Stromal cell of bone marrow (primary cell): ENCODE measurements at places on chromosomes 1 and 21.
A peak's percentile ranks its signal among the peaks of the same experiment; 100 is the strongest.

DNA sequence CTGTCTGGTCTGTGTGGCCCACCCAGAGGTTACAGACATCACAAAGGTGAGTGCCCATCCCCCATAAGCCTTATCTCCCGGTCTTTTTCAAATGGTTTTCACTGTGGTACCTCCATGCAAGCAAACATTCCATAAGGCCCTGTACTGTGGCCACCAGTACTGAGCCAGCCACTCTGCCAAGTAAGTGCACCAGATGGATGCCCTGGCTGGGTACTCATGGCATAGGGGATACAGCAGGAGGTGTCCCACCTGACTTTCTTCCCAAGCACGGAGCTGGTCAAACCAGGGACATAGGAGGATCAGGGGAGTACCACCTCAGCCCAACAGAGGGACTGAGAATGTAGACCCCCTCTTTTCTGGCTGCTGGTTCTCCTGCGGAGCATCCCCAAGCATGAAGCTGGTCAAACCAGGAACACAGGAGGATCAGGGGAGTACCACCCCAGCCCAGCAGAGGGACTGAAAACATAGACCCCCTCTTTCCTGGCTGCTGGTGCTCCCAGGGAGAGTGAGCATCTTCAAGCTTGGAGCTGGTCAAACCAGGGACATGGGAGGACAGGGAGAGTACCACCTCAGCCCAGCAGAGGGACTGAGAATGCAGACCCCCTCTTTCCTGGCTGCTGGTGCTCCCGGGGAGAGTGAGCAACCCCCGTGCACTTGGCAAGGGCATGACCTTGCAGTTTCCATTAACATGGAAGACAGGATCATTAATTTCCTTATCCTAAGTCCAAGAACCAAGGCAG lies 81.8 kb upstream of the KLHDC7A start:
- no peak for DNase-seq

GRCh38 chr1:91080650-91081049 lies 58.8 kb upstream of the ZNF644 start:
- peak; percentile 39 for DNase-seq

GRCh38 chr1:241697640-241698018 lies 45.5 kb downstream of the WDR64 start:
- no peak for DNase-seq

DNA sequence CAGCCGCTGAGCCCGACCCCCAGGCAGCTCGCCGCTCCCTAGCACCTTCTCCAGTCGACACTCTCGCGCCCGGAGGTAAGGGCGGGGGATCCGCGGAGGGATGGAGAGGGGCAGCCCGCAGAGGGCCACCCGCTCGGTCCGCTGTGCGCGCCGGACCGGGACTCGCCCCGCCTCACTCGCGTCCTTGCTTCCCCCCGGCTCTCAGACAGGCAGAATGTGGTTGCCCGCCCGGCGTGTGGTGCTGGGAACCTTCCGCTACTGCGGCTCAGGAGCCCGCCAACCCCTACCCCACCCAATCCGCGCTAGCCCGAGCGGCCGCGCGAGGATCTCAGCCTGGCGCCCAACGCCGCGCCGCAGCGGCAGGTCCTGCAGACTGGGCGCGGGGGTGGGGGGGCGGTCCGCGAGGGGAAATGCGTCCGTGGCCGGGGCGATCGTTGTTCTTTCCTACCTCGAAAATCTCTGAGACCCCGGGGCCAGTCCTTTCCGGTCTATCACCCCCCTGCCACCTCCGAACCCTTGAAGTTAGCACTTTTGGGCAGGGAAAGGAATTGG lies 404 bp downstream of the LRRC8C start:
- DNase-seq = no peak

- DNase-seq = no peak
Observed at GRCh38 chr21:46213620-46214286, 14.8 kb downstream of the LSS start.

DNA sequence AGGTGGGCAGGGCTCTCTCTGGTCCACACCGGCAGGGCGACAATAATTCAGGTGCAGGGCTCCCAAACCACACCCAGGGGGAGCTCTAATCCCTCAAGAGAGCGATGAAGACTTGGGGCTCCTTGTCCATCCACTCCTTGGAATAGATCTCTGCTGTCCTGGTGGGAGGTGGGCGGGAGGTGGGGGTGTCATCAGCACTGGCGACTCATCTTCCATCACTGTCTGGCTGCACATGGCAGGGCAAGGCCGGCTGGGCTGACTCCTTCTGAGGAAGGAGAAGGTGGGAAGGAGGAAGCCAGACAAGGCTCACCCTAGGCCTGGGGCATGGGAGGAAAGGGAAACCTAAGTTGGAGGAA lies 29.3 kb downstream of the TNNT2 start:
- peak; percentile 22 for DNase-seq

DNA sequence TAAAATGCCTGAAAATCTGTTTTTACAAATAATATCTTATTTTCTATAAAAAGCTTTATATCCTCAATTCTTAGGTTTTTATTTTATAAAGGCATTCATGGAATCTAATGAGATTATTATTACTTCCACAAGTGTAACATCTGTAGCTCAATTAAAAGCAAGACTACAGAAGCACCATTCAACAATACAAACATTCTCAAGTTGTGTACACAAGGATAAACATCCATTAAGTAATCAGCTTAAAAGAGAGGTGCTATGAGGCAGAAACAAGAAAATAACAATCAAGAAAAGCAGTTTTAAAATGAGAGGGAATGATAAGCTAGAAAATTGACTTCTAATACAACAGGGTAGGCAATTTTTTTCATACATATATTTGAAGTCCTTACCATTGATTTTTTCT lies 326.1 kb downstream of the MRPL39 start:
- no peak for DNase-seq

DNA sequence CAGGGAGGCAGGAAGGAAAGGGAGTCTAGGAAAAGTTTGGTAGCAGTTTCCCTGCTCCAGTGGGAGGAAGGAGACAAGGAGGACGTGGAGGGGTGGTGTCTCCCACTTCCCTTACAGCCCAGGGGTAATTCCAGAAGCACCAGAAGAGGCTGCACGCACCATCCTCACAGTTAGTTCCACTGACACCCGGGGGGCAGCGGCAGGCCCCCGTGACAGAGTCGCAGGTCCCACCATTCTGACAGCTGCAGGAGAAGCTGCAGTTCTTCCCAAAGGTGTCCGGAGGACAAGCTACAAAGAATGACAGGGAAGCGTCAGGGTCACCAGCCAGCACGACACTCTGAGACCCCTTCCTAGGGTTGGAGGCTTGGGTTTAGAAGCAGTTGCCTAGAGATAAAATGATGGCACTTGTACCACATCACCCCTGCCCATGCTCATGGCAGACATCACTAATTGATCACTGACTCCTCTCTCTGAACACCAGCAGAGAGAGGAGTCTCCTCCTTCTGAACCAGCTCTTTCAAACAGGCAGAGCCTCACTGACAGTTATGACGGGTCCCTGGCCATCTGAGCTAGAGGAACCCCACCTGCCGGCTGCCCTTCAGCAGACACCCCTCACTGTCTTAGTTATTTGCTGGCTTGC lies 53.3 kb downstream of the ARHGEF16 start:
- DNase-seq = no peak

DNA sequence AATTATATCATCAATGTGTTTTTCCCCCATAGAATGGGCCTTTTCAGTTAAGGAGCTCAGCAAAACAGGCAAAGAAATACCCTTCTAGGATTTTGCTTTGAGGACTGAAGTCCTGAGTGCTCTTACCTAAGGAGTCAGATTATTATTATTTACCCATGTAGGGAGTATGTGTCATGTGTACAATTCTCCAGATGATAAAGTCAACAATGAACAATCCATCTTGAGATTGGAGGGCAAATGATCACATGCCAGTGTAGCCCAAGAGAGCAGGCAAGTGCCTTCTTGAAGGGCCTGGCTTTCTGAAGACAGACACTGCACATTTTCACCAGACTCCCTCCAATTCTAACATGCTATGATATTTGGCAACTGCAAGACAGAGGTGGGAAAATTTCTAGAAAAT lies 159.7 kb downstream of the PCNX2 start:
- DNase-seq = no peak

GRCh38 chr1:228000836-228001563 lies 5.8 kb upstream of the WNT3A start:
- no peak for DNase-seq

DNA sequence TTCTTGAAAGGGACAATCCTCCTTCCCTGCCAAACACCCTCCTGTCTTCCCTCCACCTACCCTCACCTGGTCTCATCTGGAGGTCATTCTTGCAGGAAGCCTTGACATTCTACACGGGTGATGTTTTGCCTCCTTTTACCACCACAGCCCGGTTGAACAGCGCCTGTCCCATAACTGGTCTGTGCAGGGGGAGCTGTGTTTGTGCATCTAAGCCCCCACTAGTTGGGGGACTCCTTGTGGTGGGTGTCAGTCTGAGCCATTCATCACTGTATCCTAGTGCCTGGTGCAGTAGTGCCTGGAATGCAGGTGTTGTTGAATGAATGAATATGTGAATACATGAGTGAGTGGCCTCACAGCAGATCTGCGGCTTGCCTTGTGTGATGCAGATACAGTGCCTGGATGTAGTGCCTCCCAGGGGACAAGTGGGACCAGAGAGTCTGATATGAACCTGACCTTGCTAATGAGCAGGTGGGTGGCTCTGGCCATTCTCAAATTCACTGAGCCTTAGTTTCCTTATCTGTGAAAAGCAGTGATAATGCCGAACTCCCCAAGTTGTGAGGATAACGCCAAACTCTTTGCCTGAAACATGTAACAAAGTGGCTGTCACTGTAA lies 79.8 kb downstream of the OMA1 start:
- no peak for DNase-seq

DNA sequence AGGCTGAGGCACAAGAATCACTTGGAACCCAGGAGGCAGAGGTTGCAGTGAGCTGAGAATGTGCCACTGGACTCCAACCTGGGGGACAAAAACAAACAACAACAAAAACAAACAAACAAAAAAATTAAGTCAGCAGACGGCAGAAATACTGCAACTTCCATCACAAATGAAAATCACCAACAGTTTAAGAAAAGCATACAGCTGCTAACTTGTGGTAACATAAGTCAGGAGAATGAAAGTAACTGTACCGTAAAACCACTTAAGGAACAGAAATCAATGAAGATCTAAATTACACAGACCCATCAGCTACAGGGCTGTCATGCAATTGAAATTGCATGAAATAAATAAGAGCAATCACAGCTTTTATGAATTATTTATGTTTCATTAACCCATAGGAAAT lies 25.0 kb downstream of the MCOLN2 start:
- DNase-seq = no peak

- DNase-seq = no peak
Observed at GRCh38 chr21:35106246-35106835, 57.2 kb upstream of the RUNX1 start.

DNA sequence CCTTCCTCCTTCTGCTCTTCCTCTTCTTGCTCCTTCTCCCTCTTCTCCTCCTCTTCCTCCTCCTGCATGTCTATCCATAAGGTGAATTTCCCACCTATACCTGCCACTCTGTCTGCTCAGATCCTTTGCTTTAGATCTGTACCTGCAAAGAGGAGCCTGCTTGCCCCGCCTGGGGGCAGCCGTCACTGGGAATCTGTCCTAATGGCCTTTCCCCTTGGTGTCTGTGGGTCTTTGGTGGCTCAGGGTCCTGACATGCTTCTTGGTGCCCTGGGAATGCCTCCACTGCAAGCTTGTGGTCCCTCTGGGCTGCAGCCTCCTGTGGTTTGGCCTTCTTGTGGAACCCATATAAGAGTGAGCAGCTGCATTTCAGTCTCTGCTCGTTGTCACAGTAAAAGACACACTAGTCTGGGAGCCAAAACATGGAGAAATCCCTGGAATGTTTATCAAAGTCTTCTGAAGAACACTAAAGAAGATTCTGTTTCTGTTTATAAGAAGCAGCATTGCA lies 79.5 kb upstream of the CSF3R start:
- DNase-seq = no peak

GRCh38 chr21:37865156-37865555 lies 51.1 kb downstream of the KCNJ6 start:
- DNase-seq = no peak

DNA sequence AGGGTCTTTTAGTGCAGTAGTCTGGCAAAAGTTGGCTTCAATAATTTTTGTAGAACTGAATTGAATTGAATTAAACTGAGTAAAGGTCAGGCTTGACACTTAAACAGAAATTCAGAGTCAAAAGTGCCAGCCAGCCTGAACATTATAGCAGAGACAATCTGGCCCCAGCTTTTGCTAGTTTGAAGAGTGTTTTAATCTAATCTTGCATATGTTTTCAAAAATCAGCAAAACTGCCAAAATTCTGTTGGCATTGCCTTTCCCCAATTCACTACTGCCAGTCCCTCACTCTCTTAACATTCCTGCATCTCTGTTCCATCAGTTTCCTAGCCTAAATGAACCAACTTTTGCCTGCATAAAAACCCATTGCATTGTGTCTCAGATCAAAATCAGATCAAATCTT lies 403.8 kb downstream of the NUF2 start:
- no peak for DNase-seq

- no peak for DNase-seq
Observed at GRCh38 chr1:207991583-207992026, 80.7 kb upstream of the CD34 start.

- DNase-seq = no peak
Observed at GRCh38 chr1:214326406-214326805, 45.4 kb downstream of the SMYD2 start.

- DNase-seq = no peak
Observed at GRCh38 chr1:172486805-172487454, 43.1 kb upstream of the PIGC start.

DNA sequence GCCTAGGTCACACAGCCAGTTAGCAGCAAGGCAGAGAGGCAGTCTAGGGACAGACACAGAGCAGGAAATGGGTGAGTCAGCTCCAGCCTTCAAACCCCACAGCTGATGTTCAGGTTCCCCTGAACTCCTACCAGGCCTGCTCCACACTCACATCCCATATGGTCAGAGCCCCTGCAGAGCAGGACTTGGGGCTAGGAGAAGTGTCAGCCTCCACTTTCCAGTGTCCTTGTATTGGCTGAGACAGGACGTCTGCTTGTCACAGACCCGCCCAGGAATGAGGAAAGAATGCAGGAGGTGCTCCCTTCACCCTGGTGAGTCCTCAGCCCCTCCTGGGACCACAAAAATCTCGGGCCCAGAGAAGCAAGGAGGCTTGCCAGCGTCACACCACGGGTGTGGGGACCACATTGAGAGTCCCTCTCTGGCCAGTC lies 92.5 kb downstream of the LACTBL1 start:
- no peak for DNase-seq

GRCh38 chr21:33969581-33969980 lies 54.0 kb upstream of the ATP5PO start:
- no peak for DNase-seq

DNA sequence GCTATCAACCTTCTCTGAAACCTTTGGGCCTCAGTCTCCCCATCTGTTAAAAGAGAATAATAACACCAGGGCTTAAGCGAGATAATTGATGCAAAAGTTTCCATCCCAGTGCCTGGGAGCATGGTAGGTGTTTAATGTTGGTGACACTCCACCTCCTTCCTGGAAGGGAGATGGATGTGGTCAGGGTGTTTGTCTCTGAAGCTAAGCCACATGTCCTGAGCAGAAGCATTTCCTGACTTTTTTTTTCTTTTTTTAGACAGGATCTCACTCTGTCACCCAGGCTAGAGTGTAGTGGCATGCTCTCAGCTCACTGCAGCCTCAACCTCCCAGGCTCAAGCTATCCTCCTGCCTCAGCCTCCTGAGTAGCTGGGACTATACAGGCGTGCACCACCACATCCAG lies 72.6 kb upstream of the HMGB4 start:
- no peak for DNase-seq
